ENCODE measurements at places on chromosomes 7 and 10. TPM values are rescaled to one million over a fixed set of nuclear protein-coding genes. Genes with fewer than 3 reads are reported as not detected.

The CYP26C1 gene
- total RNA-seq = not detected

The CRCP gene
- 26.4 TPM for total RNA-seq

The HGF gene
- total RNA-seq = not detected

The ERVW-1 gene
- 0.04 TPM for total RNA-seq

The GJC3 gene
- total RNA-seq = 0.15 TPM
